ENCODE measurements at places on chromosomes 3 and 15. TPM values are rescaled to one million over a fixed set of nuclear protein-coding genes. Genes with fewer than 3 reads are reported as not detected.

GRCh38 chr15:35713733-35714132 lies 167.8 kb upstream of the DPH6 start:
- DNase-seq: peak; percentile 27

DNA sequence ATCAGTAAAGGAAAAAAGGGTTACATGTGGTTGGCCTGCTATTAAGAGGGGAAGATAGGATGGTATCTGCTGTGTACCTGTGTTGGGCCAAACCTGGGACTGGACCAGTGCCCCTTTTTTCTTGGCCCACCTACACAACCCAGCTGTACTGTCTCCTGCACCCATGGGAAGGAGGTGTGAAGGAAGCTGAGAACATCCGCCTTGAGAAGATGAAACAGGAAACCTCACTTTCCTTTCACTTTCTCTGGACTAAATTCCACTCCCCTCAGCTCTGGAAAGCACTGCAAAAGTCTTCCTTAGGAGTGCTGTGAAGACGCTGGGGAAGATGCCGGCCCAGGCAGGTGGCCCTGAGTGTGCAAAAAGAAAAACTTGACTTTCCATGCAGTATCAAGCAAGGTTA lies 37.6 kb downstream of the LRRN1 start:
- DNase-seq: no peak

The PLSCR2 gene
- not detected for total RNA-seq

DNA sequence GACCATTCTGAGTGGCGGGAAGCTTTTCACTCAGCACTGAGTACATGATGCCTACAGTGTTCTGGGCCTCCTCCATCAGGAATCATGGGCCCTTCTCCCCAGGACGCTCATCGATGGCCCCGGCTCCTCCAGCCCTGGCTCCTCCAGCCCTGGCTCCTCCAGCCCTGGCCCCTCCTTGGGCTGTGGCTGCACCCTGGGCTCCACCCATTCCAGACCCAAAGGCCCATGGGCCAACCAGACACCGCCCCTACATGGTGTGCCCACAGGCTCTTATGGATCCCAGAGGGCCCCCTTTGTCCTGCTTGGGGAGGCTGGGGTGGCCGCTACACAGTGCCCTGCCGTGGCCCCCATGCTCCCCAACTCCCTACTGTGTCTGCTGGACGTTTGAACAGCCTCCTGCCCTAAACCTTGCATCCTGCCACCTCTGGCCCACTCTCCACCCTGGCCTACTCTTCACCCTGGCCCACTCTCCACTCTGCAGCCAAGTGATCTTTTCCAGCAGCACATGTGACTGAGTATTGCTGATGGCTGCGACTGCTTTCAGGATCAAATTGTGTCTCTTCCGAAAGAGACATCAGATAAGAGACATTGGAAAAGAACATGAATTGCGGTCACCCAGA lies 57.9 kb downstream of the APBA2 start:
- no peak for DNase-seq

- no peak for DNase-seq
These were observed 22.0 kb upstream of the CYP11A1 start for GRCh38 chr15:74389241-74390048.

- DNase-seq: peak; percentile 96
These were observed 91.7 kb downstream of the APBA2 start for GRCh38 chr15:28977377-28978010.

DNA sequence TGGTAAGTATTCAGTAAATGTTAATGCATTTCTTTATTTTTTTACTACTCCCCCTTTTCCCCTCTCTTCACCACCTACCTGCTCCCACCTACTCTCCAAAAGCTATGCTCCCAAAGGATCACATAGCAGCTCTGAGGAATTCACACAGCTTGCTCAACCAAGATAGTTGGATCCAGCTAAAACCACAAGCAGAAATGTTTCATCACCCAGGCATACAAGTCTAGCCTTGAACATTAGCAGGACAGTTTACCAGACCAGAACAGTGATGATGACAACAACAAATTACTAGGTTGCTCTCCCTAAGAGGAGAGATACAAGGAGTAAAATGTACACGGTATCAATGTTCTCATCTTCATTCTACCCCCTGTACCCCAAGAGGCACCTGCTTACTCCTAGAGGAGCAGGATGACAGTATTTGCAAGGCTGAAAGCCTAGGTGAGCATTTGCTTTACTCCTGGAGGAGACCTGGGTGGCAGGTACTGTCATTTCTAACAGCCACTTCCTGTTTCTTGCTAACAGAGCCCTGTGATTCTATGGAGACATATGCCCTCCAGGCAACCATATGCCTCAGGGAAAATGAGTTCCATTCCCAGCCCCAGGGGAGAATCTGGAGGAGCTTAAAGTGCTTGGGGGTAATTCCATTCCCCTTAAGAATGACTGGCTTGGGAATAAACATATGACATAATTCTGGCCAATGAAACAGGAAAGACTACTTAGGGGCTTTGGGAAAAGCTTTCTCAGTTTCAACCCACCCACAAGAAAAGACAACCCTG lies 237.5 kb downstream of the NTRK3 start:
- peak; percentile 0 for DNase-seq

The DNAH12 gene
- total RNA-seq: under 0.01 TPM

The CHRNA7 gene
- not detected for total RNA-seq

The RRP9 gene
- 24.8 TPM for total RNA-seq

The POPDC2 gene
- 1.3 TPM for total RNA-seq
